ENCODE measurements at places on chromosomes 11 and 22.

DNA sequence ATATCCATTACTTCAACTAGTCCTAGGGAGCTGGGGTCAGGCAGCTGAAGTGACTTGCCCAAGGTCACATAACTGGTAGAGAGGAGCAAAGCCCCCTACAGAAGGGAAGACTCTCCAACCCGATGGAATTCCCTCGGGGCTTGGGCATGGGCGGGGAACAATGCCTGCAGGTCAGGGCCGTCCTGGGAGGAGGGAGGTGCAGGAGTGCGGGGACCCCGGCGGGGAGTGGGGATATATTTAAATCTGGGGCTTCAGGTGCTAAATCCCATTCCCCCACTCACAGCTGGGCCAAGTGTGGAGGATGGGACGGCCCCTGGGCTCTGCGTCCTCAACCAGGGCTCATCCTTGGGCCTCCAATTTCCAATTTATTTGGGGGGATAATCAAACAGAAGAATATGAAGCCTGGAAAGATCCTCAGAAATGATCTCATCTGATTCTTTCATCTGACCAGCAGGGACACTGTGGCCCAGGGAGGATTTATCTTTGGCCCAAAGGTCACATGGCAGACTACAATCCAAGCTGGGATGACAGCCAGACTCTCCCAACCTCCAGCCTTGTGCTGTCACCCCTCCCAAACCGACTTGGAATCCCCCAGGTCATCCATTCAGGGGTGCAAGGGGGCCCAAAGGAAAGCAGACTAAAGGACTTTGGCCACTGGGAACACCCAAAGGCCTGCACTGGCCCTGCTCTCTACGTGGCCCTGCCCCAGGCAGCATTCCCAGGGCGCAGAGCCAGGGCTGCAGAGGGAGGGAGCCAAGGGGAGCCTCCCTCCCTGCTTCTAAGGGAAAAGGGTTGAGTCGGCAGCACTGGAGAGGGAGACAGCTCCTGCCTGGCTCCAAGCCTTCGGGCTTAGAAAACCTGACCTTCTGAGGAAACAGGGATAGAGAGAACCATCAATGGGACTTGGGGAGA is 8.7 kb upstream of the C1QTNF6 start:
- DNase-seq, result no peak

- no peak for DNase-seq
These were observed 9.2 kb upstream of the MRGPRF start for GRCh38 chr11:69022260-69022659.

GRCh38 chr11:96413408-96413807 is 23.6 kb downstream of the JRKL start:
- no peak for DNase-seq

DNA sequence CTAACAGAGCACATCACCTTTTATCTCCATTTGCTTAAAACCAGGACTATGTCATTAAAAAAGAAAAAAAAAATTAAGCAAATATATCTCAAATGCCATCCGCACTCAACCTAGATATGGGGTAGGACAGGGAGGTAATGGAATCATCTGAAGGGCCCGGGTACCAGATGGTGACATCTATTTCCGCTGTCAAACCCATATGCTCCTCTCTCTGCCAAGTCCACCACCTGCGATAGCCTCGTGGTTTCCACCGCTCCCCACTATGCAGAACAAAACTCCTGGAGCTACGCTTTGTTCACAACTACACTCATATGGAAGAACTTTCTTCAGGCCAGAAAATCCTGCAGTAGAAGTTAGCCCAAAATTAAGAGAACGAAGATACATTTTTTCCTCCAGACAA is 31.4 kb downstream of the FEZ1 start:
- no peak for DNase-seq

- no peak for DNase-seq
These were observed 261.5 kb downstream of the LARGE1 start for GRCh38 chr22:33658775-33659174.

GRCh38 chr11:2724104-2724503 is 24.3 kb upstream of the KCNQ1OT1 start:
- no peak for DNase-seq

GRCh38 chr11:72195518-72196270 is 3.8 kb downstream of the FOLR1 start:
- DNase-seq, result no peak

DNA sequence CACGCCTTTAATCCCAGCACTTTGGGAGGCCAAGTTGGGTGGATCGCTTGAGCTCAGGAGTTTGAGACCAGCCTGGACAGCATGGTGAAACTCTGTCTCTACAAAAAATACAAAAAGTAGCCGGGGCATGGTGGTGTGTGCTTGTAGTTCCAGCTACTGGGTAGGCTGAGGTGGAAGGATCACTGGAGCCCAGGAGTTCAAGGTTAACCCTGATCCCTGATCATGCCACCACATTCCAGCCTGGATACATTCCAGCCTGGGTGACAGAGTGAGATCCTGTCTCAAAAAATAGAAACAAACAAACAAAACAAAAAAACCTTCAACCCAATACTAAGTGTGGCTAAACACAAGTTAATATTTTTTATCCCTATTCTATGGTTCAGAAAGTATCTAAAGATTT is 66.4 kb upstream of the CLNS1A start:
- DNase-seq, result no peak

- no peak for DNase-seq
These were observed 446.6 kb downstream of the BUD13 start for GRCh38 chr11:116326146-116326545.

- DNase-seq, result no peak
These were observed 101.5 kb upstream of the NNMT start for GRCh38 chr11:114194702-114195101.

DNA sequence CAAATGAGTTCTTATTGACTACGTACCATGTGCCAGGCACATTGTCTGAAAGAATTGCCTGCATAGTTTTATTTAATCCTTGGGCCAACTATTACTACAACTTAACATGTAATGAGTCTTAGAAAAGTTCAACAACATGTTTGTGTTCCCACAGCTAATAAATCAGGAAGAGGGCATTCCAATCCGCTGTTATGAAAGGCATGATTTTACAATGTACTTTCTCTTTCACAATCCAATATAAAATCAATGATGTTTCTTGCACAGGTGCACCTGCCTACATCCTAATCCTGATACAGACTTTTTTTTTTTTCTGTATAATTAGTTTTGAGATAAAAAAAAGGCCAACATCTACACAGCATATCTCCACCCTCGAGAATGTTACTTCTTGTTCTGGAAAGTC is 728.4 kb upstream of the CCDC90B start:
- DNase-seq, result no peak

- DNase-seq, result no peak
These were observed 8.1 kb downstream of the TSSC4 start for GRCh38 chr11:2408671-2409070.

GRCh38 chr11:76628408-76628947 is 42.1 kb downstream of the LRRC32 start:
- DNase-seq, result peak; percentile 79

GRCh38 chr11:46480909-46481308 is 89.3 kb upstream of the CHRM4 start:
- no peak for DNase-seq

DNA sequence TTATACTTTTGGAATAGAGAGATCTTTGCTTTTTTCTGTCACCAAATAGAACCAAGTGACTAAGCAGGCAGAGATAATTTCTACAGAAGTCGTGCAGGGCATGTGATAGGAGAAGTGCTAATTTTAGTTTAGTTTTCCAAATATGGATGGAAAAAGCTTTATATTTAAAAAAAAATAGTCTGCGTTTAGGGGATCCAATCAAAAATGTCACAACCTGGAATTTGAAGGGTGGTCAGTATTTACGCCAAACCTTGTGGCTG is 165.7 kb downstream of the LDLRAD3 start:
- DNase-seq, result no peak

DNA sequence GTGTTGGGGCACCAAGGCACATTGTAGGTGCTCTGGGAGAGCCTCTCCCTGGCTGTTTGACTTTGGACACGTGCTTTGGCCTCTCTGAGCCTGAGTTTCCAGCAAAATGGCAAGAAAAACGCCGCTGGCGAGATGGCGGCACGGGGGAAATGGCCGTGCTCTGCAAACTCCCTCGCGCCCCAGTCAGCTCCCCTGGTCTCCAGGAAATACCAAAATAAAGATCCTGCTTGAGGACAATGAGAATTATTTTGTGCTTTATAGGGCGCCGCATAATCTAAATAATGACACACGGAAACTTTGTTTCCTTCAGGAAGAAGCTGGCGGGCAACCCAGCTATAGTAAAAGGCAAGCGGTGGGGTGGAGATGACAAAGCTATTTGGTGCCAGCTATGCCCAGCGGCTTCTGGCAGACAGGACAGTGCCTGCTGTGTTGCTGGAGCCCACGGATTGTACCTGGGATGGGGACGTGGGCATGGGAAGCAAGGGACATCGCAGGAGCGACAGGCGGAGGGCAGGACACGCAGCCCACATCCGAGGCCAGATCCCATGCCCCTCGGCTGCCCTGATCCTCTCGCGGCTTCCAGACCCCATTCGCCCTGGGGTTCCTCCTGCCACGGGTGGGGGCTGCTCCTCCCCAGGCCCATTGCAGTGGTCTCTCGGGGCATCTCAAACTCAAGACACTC is 26.3 kb upstream of the RFPL3 start:
- no peak for DNase-seq

DNA sequence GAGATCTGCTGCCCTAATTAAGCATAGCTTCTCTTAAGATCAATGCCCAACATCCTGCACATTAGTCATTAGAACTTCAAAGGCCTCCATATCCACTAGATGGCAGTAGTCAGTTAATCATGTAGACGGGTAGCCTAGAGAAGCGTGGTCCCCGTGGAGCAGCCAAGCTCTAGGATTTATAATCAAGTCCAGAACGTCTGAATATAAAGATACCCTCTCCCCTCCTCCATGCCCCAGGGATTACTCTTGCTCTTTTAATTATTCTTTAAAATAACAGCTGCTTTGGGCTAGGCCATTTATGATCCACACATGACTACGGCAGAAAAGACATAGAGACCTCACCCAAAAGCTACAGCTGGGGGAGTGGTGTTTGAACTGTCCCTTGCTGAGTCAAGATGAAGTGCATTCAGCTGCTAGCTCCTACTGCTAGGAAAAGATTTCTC is 327.6 kb upstream of the PLET1 start:
- no peak for DNase-seq

GRCh38 chr11:64246871-64247728 is at the start of gene PPP1R14B:
TSS of gene PPP1R14B (minus strand) at chr11:64246943. CDS start at chr11:64246673, 270 bp downstream.
- DNase-seq, result peak; percentile 78

DNA sequence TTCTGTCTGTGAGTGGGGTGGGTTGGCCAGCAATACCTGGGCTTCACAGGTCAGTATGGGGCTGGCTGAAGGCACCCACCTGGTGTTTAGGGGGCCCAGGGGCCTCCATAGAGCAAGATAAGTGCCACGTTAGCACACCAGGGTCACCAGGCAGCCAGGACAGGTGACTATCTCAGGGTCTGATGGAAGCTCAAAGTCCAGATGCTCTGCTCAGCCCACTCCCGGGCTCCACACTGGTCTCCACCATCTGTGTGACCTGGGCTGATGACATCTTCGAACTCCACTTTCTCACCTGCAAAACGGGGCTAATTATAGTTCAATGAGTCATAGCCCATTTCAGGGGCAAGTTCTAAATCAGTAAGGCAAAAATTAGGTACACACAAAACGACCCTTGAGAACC is 39.4 kb upstream of the PRDM11 start:
- no peak for DNase-seq

DNA sequence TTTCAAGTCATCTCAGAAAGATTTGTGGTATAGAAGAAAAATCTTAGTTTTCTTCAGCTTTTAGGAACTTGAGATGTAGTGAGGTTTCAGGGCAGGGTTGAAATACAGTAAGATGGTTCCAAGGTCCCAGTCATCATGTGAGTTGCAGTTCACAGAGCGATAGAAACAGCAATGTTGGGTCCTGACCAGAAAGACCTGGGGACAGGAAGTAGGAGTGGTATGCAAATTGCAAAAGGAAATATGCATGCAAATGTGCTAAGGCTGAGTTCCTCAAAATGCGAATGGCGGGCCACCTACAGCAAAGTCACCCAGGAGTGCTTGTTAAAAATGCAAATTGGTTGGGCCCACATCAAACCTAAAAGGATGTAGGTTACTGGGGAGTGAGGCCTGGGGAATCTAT is 1032.7 kb upstream of the TENM4 start:
- no peak for DNase-seq

DNA sequence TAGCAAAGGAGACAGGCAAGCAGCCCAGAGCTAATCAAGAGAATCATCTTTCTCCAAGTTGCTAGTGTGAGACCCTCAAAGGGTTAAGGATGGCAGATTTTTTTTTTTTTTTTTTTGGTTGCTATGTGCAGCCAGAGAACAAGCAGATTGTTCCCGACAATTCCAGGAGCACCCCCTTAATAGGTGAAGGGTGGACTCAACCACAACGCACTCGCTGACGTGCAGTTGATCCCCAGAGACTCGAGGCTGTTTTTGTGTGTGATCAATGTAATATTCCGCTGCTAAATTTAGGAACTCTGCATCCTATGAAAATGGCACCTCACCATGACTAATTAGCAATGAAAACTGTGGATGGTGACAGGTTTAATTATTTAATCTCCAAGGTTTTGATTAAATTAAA is 789.0 kb downstream of the KCNA4 start:
- no peak for DNase-seq

- no peak for DNase-seq
These were observed 5.0 kb upstream of the APOL5 start for GRCh38 chr22:35712672-35713071.

DNA sequence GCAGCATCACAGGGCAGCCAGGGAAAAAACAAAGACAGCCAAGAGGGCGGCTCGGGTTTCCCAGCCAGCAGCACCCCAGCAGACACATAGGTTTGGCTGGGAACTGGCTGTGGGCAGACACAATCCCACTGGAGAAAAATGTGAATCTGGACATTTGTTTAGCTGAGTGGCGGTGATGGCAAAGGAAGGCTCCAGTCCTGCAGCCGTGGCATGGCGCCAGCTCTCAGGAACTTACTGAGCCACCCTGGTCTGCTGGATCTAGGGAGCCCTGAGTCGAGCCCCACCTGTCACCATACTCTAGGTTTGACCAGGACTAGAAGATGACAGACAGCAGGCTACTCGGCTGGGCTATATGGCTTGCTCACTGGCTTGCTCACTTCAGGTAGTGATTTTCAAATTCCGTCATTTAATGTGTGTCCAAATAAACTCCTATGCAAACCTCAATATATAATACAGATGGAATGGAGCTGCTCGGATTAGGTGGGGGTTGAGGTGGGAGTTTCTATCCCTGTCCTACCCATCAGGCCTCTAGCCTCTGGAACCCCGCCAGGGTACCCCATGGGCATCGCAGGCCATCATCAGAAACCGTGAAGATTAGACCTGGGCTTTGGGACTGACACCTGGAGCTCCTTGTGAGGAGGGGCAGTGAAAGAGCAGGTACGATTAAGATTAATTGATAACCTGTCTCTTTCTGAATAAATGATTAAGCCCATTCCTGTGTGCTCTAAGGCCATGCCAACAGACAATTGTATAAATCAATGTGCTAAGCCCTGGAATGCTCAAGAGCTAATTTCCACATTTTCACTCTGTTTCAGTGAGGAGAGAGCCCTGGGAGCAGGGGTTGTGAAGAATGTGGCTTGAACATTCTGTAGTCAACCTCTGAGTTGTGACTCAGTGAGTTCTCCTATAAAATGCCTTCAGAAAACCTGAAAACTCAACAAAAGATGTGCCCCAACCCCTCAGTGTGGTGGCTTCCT is 42.5 kb downstream of the GALNT18 start:
- no peak for DNase-seq

Measured in stimulated activated CD8-positive, alpha-beta memory T cell treated with anti-CD3 and anti-CD28 coated beads, Interleukin-7, amount 100 ng/mL, for 48 hours (primary cell).